ENCODE measurements at places on chromosomes 7 and 10.

DNA sequence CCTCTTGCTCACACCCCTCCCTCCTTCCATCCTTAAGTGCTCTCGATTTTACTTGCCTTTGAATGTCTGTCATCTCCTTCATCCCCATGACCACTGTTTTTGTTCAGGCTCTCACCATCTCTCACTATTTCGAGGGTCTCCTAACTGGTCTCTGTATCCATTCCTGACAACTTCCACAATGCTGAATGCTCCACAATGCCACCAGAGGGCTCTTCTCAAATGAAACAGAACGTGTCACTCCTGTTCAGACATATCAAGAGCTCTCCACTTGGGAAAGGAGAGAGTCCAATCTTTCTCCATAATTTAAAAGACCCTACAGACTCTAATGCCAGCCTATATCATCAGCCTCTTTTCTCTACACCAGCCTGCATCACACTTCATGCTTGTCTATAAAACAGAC is 9.0 kb upstream of the SLC13A1 start:
- DNase-seq = peak; percentile 26

DNA sequence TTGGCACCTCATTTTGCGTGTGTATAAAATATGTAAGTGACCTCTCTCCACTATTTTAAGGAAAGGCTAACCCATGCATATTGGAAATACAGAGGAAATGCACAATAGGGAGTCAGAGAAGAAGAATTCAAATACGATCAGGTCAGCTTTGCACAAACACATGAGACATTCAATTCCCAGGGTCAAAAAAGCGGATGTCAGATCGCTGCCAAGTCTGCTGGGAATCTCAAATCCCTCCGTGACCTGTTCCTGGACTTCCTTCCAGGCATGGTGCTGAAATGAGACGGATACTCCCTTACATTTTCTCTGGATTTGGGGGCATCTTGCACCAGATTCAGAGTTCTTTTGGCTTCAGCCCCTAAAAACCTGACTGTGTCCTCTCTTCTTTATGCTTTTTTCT is 91.9 kb upstream of the PRKCQ start:
- DNase-seq = no peak

DNA sequence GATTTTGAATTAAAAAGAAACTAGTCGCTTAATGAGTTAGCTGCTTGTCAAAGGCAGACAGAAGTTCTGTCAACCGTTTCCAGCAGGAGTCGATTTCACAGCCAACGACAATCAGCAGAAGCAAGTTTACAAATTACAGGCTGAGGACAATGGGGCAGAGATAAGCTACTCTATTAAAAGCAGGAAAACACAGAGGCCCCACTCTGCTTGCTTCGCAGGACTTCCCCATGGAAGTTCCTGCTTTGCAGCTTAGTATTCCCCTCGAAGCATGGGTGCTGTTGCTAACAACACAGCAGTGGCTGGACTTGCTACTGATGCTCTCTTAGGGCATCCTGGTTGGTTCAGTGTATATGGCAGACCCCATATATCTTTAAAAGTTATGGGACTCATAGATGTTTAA is 50.8 kb upstream of the KLF6 start:
- DNase-seq = no peak

GRCh38 chr10:75137533-75138438 is 26.3 kb downstream of the SAMD8 start:
- peak; percentile 67 for DNase-seq

GRCh38 chr7:38660427-38661099 is 29.4 kb upstream of the AMPH start:
- DNase-seq = peak; percentile 51

- no peak for DNase-seq
Observed at GRCh38 chr10:50885097-50885859, at the start of gene A1CF. Gene A1CF (minus strand): TSS chr10:50885627. CDS start chr10:50859940, 25,687 bp downstream.

GRCh38 chr7:91436655-91437054 is 172.4 kb downstream of the FZD1 start:
- no peak for DNase-seq

DNA sequence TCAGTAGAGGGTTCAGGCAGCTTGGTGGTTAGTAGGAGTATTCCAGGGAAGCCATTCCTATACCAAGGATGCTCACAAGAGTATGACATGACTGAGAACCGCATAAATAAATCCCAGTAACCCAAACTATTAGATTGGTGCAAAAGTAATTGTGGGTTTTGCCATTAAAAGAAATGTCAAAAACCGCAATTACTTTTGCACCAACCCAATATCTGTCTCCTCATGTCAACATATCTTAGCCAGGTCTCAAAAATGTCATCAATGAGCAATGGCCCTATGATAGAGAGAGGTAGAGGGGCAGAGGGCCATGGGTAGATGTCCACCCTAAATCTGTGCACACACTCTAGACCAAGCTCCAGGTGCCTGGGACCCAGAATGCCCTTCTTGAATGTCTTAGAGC is 23.6 kb downstream of the NEUROD6 start:
- no peak for DNase-seq

GRCh38 chr7:15430911-15431310 is 130.9 kb downstream of the AGMO start:
- DNase-seq = no peak

Measured in fibroblast of the aortic adventitia (primary cell).